Cardiac atrium fibroblast (primary cell): ENCODE measurements at places on chromosomes 3 and 15. TPM values are rescaled to one million over a fixed set of nuclear protein-coding genes. Genes with fewer than 3 reads are reported as not detected.

The ATP1B3 gene
- 102 TPM in 2 replicates for total RNA-seq

The SH2D7 gene
- not detected in 2 replicates for total RNA-seq

The FOXB1 gene
- total RNA-seq: not detected in 2 replicates

The CA12 gene
- 64.3 and 163 TPM in 2 replicates for total RNA-seq

The DNAJB8 gene
- total RNA-seq: not detected in 2 replicates

The TMEM266 gene
- not detected in 2 replicates for total RNA-seq

The EXD1 gene
- not detected in 2 replicates for total RNA-seq

The KLHL40 gene
- total RNA-seq: not detected in 2 replicates

The FGF7 gene
- 3.2 and 13.4 TPM in 2 replicates for total RNA-seq

The GHSR gene
- not detected in 2 replicates for total RNA-seq

The NPAP1 gene
- not detected in 2 replicates for total RNA-seq

The C3orf49 gene
- total RNA-seq: not detected in 2 replicates

The MRPS25 gene
- total RNA-seq: 9.0 and 51.4 TPM in 2 replicates

The PIF1 gene
- 5.8 and 8.5 TPM in 2 replicates for total RNA-seq

The POC1A gene
- 1.1 and 4.7 TPM in 2 replicates for total RNA-seq

The APBA2 gene
- total RNA-seq: 11.0 and 14.1 TPM in 2 replicates

The CCDC39 gene
- not detected in 2 replicates for total RNA-seq

The EPB42 gene
- total RNA-seq: not detected in 2 replicates

The GOLGA8O gene
- 0.18 and 1.5 TPM in 2 replicates for total RNA-seq

The GHRL gene
- total RNA-seq: not detected in 2 replicates

The PSTPIP1 gene
- total RNA-seq: not detected in 2 replicates

The ANKUB1 gene
- not detected in 2 replicates for total RNA-seq

The RBPMS2 gene
- under 0.01 TPM in 1 of 2 replicates, not detected in the other for total RNA-seq

The STAB1 gene
- total RNA-seq: 2.0 and 7.1 TPM in 2 replicates

The BFSP2 gene
- total RNA-seq: not detected in 2 replicates

The ACAN gene
- 0.16 and 0.36 TPM in 2 replicates for total RNA-seq

The ACSBG1 gene
- total RNA-seq: not detected in 2 replicates

The GOLGA8Q gene
- total RNA-seq: 1.6 TPM in 1 of 2 replicates, not detected in the other

The LPP gene
- total RNA-seq: 24.9 and 36.0 TPM in 2 replicates

The ECT2 gene
- 17.7 and 18.6 TPM in 2 replicates for total RNA-seq

The SPTSSB gene
- not detected in 2 replicates for total RNA-seq

The RNF111 gene
- total RNA-seq: 9.7 and 13.8 TPM in 2 replicates

The ITIH3 gene
- 0.65 and 4.9 TPM in 2 replicates for total RNA-seq

The TMEM212 gene
- total RNA-seq: not detected in 2 replicates

The PLA2G4E gene
- total RNA-seq: not detected in 2 replicates

The CD96 gene
- 0.32 and 1.4 TPM in 2 replicates for total RNA-seq

The LRRIQ4 gene
- not detected in 2 replicates for total RNA-seq

The ITGB5 gene
- 177 and 202 TPM in 2 replicates for total RNA-seq

The NCKIPSD gene
- 28.0 and 37.7 TPM in 2 replicates for total RNA-seq

The TARS3 gene
- total RNA-seq: 3.1 and 4.7 TPM in 2 replicates

The CAV3 gene
- not detected in 2 replicates for total RNA-seq

The NSMCE3 gene
- 10.4 and 10.7 TPM in 2 replicates for total RNA-seq

The HIGD2B gene
- 0.36 TPM in 1 of 2 replicates, not detected in the other for total RNA-seq

The LRRN1 gene
- under 0.01 TPM in 1 of 2 replicates, not detected in the other for total RNA-seq

The ADGRG7 gene
- total RNA-seq: not detected in 2 replicates

The TOP2B gene
- 46.8 and 53.1 TPM in 2 replicates for total RNA-seq

The HRG gene
- total RNA-seq: not detected in 2 replicates

The CDHR4 gene
- total RNA-seq: not detected in 2 replicates

The BRK1 gene
- total RNA-seq: 150 and 153 TPM in 2 replicates

The ARL6IP5 gene
- 120 and 150 TPM in 2 replicates for total RNA-seq
